ENCODE measurements at places on chromosomes 1 and 21.

DNA sequence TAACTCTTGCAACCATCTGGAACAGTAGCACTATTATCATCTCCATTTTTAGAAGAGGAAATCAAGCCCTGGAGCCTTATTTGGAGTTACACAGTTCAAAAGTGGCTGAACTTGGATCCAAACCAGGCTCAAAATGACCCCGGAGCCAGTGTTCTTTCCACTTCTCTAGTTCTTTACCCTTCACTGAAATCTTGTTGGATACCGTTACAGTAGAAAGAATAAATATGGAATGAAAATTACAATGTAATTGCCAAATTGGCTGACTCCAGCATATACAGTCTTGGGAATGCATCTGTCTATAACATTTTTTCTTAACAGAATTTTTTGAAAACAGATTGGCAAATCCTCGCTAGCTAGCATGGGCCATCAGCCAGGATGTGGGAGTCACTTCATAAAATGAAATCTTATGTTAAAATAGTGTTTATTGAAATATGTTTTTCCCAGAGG is 261.4 kb downstream of the CTH start:
- DNase-seq = no peak

- DNase-seq = no peak
Observed at GRCh38 chr1:205279986-205280385, 41.6 kb downstream of the NUAK2 start.

GRCh38 chr1:30645807-30646206 is 77.6 kb downstream of the MATN1 start:
- no peak for DNase-seq

GRCh38 chr21:27359141-27359540 is 392.3 kb upstream of the ADAMTS5 start:
- DNase-seq = no peak

DNA sequence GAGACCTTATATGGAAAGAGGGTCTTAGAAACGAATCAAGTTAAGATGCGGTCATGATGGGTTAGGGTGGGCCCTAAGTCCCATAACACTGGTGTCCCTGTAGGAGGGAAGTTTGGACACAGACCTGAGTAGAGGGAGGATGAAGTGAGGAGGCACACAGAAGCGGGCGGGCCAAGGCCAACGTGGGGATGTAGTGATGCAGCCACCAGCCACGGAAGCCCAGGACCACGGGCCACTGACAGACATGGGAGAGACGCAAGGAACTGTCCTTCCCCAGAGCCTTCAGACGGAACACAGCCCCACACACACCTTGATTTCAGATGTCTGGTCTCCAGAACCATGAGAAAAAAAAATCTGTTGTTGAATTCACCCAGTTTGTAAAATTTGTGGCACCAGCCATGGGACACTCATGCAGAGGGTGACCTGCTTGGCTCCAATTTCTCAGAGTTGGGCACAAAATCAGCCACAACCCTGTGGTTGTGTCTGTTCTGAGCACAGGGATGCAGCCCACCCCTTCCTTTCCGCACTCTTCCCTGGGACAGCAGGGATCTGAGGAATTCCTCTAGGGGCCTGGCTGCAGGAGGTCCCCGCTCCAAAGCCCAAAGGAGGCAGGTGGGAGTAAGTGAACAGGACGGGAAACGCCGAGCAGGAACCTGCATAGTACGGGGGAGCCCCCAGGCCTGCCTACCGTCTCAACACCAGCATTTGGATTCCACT is 61.1 kb downstream of the RIPK4 start:
- no peak for DNase-seq

DNA sequence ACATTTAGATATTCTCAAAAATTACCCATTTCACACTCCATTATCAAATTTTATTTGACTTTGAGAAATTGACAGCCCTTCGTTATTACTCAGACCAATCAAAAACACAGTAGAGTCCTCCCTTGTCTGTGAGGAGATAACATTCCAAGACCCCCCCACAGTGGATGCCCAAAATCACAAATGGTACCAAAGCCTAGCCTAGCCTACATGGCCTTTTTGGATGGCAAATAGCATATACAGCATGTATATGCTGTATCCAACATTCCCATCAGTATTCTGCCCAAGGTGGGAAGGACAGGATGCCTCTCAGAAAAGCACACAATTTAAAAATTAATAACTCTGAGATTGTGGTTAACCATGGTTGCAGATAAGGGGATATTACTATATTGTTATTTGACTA is 17.3 kb downstream of the SFPQ start:
- no peak for DNase-seq

- DNase-seq = no peak
Observed at GRCh38 chr1:51336711-51337110, 6.3 kb upstream of the TTC39A start.

- DNase-seq = no peak
Observed at GRCh38 chr1:223720971-223721591, 8.7 kb downstream of the CAPN2 start.

- DNase-seq = no peak
Observed at GRCh38 chr1:111364690-111365089, 62.8 kb downstream of the OVGP1 start.

- no peak for DNase-seq
Observed at GRCh38 chr21:36719614-36720013, 20.7 kb downstream of the SIM2 start.

DNA sequence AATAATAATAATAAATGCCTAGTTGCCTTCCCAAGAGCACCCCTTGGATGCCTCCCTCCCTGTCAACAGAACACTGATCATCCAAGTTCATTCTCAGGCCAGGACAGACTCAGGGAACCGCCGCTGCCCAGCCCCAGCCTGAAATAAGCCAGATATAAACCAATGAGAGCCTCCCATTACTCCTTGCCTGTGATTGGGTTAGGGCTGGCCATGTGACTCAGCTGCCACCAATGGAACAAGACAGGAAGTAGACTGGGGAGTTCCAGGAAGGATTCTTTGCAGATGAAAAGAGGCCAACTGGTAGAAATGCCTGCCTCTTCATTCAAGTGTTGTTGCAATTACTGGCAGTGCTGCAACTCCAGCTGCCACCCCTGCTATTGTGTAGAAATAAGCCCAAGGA is 146.4 kb upstream of the TIAM1 start:
- DNase-seq = no peak

DNA sequence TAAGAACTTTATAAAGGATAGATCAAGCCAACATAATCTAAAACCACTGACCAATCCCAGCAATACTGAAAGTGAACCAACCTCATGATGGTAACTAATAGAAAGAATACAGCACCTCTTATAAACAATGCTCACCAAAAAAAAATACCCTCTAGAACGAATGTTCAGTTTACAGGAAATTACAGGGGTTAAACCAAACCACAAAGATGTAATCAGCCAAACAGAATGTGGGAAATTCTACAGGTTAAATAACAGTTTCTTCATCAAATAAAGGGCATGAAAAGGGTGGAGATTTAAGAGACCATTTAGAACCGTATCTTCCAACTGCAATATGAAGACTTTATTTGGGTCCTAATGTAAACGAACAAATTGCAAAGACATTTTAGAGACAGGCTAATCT is 30.4 kb downstream of the ARID4B start:
- no peak for DNase-seq

- DNase-seq = no peak
Observed at GRCh38 chr1:148372731-148373130, 110.4 kb downstream of the PPIAL4G start.

- no peak for DNase-seq
Observed at GRCh38 chr1:239511875-239512274, 125.5 kb downstream of the CHRM3 start.

DNA sequence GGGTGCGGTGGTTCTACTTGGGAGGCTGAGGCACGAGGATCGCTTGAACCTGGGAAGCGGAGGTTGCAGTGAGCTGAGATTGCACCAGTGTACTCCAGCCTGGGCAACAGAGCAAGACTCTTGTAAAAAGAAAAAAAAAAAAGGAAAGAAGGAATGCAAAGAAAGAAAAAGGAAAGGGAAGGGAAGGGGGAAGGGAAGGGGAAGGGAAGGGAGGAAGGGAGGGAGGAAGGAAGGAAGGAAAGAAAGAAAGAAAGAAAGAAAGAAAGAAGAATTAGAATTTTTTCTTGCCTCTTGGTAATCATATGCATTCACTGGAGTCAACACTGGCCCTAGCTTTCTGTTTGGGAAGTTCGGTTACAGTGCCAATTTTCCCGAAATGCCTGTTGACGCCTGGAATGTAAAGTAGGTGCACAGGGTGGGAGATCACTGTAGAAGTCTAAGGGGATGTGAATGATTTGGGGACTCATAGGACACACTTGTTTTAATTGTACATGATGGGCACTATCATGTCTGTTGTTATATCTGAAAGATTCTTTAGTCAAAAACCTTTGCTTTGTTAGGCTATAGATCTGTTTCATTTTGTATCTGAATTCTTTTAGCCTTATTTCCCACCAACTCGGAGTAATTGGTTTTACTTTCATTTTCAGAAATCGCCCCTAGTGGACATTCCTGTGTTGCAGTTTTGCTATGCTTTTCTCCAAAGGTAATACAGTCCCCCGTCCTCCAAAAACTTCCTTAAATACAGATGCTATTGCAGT is 59.8 kb upstream of the MORC3 start:
- DNase-seq = peak; percentile 5

DNA sequence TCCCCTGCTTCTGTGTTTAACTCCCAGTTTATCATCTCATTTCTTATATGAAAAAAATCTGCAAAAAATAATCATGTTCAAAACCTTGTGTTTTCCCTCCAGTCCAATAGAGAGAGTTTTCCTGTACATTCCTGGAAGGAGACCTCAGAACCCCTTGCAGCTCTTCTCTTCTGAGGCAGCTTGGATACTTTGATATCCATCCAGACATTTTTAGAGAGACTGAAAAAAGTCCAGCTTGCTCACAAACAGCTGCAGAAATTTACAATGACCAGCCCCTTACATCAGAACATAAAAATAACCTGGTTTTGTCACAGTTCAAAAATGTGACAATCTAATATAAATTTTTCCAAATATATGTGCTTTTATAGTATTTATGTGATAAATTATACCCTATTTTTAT is 73.3 kb upstream of the C1orf115 start:
- no peak for DNase-seq

DNA sequence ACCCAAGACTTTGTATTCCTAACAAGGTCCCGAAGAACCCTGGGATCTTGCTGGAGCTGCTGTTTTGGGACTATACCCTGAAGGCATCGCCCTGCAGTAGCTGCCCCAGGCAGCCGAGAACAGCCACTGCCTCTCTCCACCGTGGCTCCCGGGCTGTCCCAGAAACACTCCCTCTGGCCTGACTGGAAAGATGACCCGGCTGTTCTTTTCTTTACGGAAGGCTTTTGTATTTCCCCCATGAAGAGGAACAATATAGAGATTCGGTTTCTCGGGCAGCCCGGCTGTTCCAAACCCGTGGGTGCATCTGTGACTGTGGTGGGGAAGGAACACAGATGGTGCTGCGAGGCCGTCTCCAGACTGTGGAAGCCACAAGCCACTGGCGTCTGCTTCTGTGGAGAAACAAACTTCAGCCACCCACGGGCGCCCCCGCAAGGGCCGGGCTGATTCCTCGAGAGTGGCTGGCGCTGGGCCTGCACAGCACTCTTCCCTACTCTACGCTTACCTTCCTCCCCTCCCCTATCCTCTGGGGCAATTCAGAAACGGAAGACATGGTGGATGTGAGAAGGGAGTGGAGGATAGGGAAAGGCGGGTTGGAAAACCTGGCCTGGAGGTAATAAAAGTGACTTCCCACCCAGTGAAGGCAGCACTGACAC is 33.7 kb upstream of the VASH2 start:
- no peak for DNase-seq

DNA sequence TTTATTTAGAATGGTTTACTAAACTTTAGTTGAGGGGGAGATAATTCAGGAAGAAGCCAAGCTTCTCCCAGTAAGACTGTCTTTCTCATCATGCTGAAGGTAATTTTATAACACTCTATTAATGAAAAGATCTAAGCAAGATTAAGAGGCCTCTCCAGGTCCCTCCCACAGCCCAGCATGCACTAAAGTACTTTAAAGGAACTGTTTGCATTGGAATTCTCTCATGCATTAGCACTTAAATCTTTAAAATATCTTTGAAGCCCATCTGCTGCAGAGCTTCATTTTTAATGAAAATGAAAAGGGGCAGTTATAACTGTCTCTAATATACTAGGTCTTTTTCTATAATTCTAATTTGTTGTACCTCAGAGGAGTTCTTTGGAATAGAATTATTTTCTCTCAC is 1379.1 kb upstream of the ADGRL4 start:
- no peak for DNase-seq

- DNase-seq = no peak
Observed at GRCh38 chr1:119686661-119687060, 25.1 kb upstream of the PHGDH start.

- peak; percentile 21 for DNase-seq
Observed at GRCh38 chr1:230310381-230311163, 115.6 kb downstream of the PGBD5 start.

DNA sequence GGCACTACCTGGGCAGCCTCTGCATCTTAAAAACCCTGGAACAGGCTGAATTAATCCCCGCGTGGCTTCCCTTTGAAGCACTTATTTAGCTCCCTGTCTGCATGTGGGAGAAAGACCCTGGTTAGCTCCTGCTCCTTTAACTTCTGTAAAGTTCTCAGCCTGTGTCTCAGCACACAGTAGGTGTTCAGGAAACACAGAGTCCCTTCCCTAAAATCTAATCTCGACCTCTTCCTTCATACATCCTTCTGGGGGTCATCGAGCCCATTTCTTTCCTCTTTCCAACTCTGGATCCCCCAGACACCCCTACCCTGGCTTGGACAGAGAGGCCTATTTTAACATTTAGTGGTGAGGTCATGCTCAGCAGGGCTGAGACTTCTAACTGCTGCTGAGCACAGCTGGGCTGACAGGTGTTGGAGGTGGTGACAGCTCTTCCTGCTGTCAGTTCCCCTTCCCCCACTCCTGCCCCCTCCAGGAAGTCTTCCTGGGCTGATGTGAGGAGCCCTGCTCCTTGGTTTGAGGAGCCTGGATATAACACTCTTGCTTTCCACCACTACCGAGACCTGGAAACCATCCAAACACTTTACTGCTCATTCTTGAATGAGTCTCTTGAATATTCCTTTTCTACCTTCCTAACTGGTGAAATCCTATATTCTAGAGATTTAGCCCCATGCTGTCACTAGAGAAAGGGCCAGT is 5.3 kb downstream of the E2F2 start:
- no peak for DNase-seq

DNA sequence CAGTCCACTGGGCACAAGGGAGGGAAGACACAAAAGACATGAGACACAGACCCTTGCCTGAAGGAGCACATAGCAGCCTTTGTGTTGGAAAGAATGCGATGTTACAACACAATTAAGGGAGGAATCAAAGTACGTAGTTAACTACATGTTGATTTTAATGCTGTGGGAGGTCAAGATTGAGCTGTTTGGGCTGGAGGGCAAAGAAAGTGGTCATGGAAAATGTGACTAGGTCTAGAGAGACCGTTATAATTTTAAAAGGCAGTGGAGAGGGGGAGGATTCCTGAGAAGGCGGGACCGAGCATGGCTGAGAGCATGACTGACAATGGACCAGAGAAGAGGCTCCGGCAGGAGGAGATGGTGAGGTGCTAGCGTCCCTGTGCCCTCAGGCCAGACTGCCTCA is 111.8 kb upstream of the ATP1A1 start:
- no peak for DNase-seq

All from stimulated activated CD8-positive, alpha-beta memory T cell treated with anti-CD3 and anti-CD28 coated beads, Interleukin-4, amount 100 ng/mL, for 1 hour (primary cell).